ENCODE measurements at places on chromosomes 5 and 9. TPM values are rescaled to one million over a fixed set of nuclear protein-coding genes. Genes with fewer than 3 reads are reported as not detected.
A peak's percentile ranks its signal among the peaks of the same experiment; 100 is the strongest.

GRCh38 chr9:77016526-77017504 lies 2.6 kb upstream of the FOXB2 start:
- DNase-seq, result no peak

GRCh38 chr9:136532799-136533774 lies 12.8 kb downstream of the NOTCH1 start:
- DNase-seq, result no peak

GRCh38 chr5:133663397-133664054 lies 51.2 kb upstream of the FSTL4 start:
- DNase-seq, result peak; percentile 44

DNA sequence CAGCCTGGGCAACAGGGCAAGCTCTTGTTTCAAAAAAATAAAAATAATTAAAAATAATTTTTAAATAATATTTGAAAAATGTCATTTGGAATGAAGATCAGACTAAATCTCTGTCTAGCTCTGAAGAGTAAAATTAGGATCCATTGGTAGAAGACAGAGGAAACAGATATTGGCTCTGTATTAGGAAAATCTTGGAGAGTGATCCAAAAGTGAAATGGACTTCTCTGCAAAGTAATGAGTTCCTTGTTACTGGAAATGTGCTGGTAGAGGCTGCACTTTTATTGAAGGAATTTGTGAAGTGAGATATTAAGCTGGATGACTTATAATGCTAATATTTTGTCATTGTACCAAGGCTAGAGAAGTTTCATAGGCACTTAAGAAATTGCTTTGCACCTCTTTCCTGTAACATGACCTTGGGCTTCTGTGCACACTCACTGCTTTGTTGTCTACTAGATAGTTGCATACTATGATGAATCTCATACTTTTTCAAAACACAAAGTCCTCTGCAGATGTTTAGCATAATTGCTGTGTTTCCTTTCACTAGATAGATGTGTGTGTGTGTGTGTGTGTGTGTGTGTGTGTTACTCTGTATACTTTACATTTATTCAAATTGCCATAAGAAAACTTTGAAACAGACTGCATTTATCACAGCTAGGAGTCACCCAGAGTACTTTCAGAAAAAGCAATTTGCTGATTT lies 13.1 kb downstream of the THBS4 start:
- DNase-seq, result no peak

GARIN3 gene
- not detected for polyA plus RNA-seq
